ENCODE measurements at places on chromosomes 16 and 17. TPM values are rescaled to one million over a fixed set of nuclear protein-coding genes. Genes with fewer than 3 reads are reported as not detected.

The HEATR9 gene
- total RNA-seq, result not detected

The SAMD14 gene
- total RNA-seq, result 1.2 TPM

GRCh38 chr17:4678448-4679026, 25.4 kb downstream of the PELP1 start:
- peak; percentile 89 for DNase-seq

DNA sequence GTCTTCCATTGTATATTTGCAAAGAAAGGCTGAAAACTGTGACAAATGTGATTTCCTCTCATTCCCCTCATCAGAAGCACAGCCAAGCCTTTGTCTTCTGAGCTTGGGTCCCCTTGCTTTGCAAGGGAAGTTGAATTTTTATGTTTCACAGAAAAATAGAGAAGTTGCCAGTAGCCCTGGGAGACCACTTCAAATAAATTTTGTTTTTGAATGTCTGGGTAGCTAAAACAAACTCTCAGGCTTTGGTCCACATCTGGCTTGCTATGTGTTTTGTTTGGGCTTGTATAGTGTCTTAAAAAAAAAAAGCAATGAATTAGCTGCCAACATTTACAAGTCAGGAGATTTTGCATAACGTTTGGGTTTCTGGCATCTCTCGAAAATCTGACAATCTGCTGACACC, 24.1 kb downstream of the PIK3R6 start:
- DNase-seq, result no peak

DNA sequence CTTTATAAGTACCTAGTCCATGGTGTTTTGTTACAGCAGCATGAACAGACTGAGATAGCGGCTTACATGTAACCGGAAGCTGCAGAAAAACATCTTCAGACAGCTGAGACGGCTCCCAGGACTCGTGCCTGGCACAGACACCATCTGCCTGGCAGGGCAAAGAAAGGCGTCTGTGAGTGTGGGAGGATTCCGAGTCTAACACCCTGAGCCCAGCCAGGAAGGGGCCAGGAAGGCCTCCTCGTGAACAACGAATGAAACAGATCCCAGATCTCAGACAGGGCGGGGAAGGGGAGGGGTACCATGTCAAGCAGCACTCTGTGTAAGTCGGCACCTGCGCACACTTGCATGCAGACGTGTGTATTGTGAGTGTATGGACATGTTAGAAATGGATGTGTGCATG, 4.4 kb upstream of the CSNK1D start:
- DNase-seq, result no peak

GRCh38 chr17:35731239-35731916, at the start of gene RASL10B:
Gene RASL10B, plus strand, starts transcription at chr17:35731639. Its CDS starts 3,546 bp downstream, at chr17:35735185.
- no peak for DNase-seq

GRCh38 chr17:79883202-79883601, 44.0 kb upstream of the CBX4 start:
- no peak for DNase-seq

DNA sequence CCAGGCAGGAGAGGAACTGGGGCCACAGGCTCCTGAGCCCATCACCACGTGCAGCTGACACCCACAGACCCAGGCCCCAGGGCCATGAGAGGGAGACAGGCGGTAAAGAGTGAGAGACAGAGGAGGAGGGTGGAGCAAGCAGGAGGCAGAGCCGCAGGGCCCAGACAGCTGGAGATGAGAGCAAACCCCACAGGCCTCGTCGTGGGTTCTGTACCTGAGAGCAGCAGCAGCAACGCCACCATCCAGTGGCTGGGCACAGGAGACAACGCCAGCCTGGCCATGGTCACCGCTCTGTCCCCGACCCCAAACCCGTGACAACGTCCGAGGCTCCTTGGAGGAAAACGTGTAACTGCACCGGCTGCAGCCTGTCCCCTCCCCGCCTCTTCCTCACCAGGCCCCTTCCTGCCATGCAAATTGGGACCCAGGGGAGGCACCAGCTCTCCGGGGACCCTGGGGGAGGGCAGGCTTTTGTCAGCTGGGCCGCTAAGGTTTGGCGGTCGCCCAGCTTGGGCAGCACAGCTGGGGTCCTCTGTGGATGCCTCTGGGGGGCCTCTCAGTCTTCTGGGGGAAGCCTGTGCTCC, at the start of gene CD79B:
Gene CD79B, minus strand, starts transcription at position 351 of the 581 bp plus-strand sequence. Its CDS starts 70 bp downstream, at position 281.
- no peak for DNase-seq

DNA sequence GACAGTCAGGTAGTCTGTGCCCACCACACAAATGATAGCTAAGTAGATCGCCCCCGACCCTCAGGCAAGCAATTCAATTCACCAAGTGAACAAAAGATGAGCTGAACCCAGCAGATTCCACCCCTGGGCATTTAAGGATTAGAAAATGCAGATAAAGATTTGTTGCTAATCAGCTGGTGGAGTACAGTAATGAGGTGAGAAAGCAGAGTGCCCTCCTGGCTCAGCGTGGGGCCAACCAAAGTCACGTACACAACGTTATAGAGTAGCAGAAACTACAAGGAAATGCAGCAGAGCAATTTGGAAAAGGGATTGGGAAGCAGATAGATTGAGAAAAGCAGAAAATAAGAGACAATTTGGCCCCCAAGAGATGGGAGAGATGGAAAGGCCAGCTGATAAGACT, 91.2 kb downstream of the SOX9 start:
- DNase-seq, result no peak

GRCh38 chr17:63984651-63985386, 12.1 kb upstream of the SCN4A start:
- peak; percentile 64 for DNase-seq

GRCh38 chr17:40646791-40647623, 611 bp downstream of the SMARCE1 start:
- no peak for DNase-seq

- no peak for DNase-seq
Measured at GRCh38 chr16:1180549-1181403, 27.9 kb downstream of the CACNA1H start.

The NLRP1 gene
- 8.6 TPM for total RNA-seq

- no peak for DNase-seq
Measured at GRCh38 chr17:79457376-79457775, 153.5 kb downstream of the RBFOX3 start.

DNA sequence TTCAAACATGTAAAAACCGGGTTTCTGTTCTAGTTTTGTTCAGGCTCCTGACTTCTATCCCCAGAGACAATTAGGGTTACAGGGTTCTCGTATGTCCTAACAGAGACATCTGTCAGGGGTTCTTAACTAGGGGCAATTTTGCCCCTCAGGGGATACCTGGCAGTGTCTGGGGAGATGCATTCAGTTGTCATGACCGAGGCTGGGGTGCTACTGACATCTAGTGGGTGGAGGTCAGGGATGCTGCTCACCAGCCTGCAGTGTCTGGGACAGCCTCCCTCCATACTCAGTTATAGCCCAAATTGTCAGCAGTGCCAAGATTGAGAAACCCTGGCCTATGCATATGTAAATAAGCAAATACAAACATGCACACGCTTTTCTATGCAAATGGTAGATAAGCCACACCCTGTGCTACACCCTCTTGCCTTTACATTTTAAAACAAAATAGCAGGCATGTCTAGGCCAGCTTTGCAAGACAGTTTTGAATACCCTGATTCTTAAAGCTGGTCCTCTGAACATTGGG, 37.4 kb downstream of the CLEC16A start:
- DNase-seq, result no peak

- DNase-seq, result no peak
Measured at GRCh38 chr17:12201294-12201880, 180.7 kb downstream of the MAP2K4 start.

DNA sequence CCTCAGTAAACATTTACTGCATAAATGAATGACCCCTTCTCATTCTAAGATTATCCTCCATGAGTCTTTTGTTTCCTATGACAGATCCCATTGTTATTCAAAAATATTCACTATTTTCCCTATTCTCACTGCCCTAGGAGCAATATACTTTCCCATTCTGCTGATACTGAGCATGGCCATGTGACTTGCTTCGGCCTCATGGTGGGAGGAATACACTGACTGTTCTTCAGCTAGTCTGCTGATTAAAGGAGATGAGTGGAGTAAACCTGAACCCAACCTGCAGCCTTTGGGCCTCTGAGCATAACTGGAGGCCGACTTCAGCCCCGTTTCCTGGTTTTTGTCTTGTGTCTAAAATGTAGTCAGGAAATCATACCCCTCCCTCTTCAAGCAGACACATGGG, 531.8 kb upstream of the SALL1 start:
- DNase-seq, result no peak

GRCh38 chr16:2826591-2827373, 3.3 kb upstream of the ZG16B start:
- DNase-seq, result no peak

DNA sequence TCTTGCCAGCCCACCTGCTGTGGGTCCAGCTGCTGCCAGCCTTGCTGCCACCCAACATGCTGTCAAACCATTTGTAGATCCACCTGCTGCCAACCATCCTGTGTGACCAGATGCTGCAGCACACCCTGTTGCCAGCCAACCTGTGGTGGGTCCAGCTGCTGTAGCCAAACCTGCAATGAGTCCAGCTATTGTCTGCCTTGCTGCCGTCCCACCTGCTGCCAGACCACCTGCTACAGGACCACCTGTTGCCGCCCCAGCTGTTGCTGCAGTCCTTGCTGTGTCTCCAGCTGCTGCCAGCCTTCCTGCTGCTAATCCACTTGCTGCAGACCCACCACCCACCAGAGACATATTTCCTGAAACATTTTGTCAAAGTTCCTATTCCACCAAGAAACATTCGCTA, 641 bp downstream of the KRTAP9-1 start:
- DNase-seq, result no peak

DNA sequence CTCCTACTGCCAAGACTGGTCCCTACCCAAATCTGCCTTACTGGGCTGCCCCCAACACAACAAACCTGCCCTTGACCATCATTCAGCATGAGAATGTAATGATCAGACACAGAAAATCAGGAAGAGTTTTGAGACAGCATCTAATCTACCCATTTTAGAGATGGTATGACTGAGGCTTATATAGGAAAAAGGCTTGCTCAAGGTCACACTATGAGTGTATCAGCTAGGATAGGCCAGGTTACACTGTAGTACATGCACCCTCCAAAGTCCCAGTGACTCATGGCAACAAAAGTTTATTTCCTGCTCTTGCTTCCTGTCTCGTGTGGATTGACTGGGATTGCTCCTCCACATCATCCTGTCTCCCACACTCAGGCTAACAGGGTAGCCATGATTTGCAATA, 27.9 kb downstream of the NLRC5 start:
- no peak for DNase-seq

- no peak for DNase-seq
Measured at GRCh38 chr16:21175397-21175796, 16.9 kb downstream of the LDAF1 start.

GRCh38 chr17:46166692-46167249, 26.5 kb downstream of the KANSL1 start:
- no peak for DNase-seq

DNA sequence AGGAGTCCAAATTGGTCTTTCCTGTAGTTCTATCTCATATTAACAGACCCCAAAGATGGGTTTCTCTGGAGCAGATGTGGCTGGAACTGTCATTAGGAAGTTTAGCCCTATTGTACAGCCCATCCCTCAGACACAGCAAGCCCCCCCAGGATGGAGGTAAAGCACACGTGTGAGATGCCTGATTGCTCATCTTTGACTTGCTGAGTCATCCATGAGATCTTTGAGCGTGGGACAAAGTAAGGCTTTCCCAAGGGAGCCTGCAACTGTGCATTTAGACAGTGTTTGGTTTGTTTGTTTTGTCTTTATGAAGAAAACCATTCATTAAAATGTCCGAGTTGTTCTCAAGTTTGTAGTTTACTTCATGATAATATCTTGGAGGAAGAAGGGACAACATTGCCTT, 145.3 kb upstream of the CDH13 start:
- no peak for DNase-seq

The MYCBPAP gene
- total RNA-seq, result 0.30 TPM

- peak; percentile 54 for DNase-seq
Measured at GRCh38 chr16:75116081-75116910, at the start of gene LDHD. Gene LDHD, minus strand, starts transcription at chr16:75116780. Its CDS starts 60 bp downstream, at chr16:75116720.

The CIAPIN1 gene
- total RNA-seq, result 78.1 TPM

GRCh38 chr16:81000873-81001272, 5.8 kb downstream of the CMC2 start:
- no peak for DNase-seq

DNA sequence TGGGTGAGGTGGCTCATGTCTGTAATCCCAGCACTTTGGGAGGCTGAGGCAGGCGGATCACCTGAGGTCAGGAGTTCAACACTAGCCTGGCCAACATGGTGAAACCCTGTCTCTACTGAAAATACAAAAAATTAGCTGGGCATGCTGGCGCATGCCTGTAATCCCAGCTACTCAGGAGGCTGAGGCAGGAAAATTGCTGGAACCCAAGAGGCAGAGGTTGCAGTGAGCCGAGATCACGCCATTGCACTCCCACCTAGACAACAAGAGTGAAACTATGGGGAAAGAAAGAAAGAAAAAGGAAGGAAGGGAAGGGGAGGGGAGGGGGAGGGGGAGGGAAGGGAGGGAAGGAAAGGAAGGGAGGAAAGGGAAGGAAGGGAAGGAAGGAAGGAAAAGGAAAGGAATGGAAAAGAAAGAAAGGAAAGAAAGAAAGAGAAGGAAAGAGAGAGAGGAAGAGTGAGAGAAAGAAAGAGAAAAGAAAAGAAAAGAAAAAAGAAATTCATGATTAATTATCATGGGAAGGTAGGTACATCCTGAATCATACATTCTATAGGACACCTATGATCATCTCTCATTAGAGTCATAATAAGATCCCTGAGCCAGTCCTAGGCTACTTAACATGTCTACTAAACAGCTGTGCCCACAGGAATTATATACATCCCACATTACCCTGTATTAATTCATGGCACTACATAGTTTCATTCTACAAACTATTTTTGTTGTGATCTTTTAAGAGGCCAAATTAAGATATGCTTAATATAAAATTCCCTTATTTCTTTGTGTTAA, 40.9 kb downstream of the CREBBP start:
- DNase-seq, result no peak

The RSL1D1 gene
- total RNA-seq, result 173 TPM

The NOMO2 gene
- 92.1 TPM for total RNA-seq

- DNase-seq, result no peak
Measured at GRCh38 chr16:54027995-54028394, 258.6 kb downstream of the IRX3 start.

DNA sequence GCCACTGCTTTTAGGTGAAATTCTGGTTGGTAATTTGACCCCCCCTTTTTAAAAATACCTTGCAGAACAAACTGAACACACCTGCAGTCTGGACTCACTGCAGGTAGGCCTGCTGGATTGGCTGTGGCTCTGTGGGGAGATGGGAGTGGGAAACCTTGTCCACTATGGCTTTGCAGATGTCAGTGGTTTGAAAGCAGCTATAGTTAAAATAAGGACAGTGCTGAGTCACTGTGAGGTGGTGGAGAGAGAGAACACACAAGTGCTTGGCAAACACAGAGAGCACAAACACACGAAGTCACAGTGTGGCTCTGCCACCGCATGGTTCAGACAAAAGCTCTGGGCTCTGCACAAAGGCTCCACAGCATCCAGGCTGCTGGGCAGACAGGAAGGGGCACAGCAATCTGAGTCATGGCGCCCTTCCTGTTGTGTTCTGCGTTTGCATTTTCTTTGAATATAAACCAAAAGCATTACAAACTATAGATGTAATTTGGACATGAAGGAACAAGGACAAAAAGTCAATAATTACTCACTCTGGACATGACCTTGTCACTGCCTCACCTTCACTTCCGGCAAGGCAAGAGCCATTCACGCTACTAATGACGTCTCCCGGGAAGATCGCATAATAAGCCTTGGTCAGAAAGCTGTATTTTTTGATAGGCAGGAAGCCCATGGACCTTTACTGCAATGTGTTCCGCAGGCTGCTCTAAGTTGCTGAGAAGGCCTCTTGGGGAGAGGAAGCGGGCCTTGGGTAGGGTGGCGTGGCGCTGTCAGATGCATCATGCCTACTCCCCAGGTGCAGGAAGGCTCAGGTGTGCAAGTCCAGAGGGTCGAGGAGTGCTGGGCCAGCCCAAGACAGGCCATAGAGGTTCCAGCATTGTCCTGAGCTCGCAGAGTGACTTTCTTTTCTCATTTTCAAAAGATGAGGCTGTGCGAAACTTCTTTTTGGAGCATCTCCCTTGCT, 60.1 kb upstream of the MED9 start:
- peak; percentile 81 for DNase-seq

All from renal cortical epithelial cell (primary cell).